C1 segment of cervical spinal cord (tissue), 14 donors: ENCODE measurements at places on chromosomes 6 and 20.

GRCh38 chr6:157778719-157779118 is 44.3 kb upstream of the SNX9 start:
- DNase-seq: no peak

GRCh38 chr6:165249808-165250207 is 59.6 kb downstream of the C6orf118 start:
- DNase-seq: no peak

GRCh38 chr6:42572523-42572922 is 8.7 kb downstream of the UBR2 start:
- DNase-seq: no peak

DNA sequence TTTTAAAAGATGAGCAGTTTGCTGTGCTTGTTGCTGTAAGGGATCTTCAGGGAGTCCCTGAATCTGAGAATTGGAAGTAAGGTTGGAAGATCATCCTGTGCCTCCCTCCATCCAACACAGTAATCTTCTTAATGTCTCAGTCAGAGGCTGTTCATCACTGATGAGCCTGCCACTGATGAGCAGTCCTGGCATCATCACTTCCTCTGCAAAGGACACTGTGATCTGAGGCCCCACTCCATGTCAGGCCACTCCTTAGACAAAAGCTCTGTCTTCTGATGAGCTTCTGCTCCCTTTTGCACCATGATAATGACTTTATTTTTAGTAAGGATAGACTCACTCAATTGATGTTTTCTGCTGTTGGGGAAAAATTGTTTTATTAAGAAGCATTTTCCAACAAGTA is 121.0 kb downstream of the UST start:
- no peak for DNase-seq
